ENCODE measurements at places on chromosomes 16 and 17.
A peak's percentile ranks its signal among the peaks of the same experiment; 100 is the strongest.

- no peak for DNase-seq
Observed at GRCh38 chr17:52049496-52049895, 109.0 kb downstream of the CA10 start.

- no peak for DNase-seq
Observed at GRCh38 chr16:89253548-89254287, 36.2 kb downstream of the ZNF778 start.

DNA sequence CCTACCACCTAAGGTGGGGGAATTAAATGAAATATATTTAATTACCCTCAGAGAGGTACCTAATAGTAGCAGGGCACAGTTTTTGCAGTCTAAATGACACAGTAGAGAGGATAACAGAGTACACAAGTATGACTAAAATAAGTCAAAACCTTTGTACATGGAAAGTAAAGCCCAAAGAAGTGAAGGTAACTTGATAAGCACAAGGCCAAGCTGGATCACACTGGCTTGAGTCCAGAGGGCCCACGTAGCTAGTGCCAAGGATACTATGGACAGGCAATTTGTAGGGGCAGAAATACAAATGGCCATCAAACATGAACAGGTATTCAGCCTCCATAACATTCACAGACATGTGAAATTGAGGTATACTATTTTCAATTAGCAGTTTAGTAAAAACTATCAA is 7.6 kb downstream of the MYO18A start:
- no peak for DNase-seq

DNA sequence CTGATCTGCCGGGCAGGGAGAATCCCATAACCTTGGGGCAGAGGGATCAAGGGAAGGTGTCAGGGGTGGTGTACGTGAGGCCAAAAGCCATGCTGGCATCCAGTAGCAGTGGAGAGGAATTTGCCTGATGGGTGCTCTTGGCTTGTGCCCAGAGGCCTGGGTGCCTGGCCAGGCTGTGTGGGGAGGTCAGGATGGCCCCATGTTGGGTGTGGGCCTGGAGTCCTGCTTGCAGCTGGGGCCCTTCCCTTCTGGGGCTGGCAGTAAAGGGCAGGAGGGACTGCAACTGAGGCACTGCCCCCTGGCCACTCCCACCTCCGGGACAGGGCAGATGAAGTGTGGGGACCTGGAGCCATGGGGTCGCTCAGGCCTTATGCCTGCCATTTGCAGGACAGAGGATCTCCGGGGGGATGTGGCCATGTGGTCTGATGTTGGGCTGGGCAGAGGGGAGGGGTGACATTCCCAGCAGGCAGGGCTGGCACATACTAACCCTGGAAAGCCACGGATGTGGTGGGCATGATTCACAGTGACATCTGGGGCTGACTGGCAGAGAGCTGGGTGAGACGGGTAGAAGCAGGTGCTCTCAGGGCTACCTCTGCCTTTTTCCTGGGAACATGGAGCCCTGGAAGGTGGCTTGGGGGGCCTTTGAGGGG is 3.5 kb downstream of the FMNL1 start:
- DNase-seq, result no peak

- no peak for DNase-seq
Observed at GRCh38 chr16:6484081-6484480, 848.6 kb upstream of the RBFOX1 start.

- DNase-seq, result no peak
Observed at GRCh38 chr17:82474223-82475010, 15.9 kb downstream of the NARF start.

GRCh38 chr16:72928090-72928981 is 119.6 kb downstream of the ZFHX3 start:
- no peak for DNase-seq

GRCh38 chr17:42660692-42661345 is 1.7 kb downstream of the TUBG2 start:
- no peak for DNase-seq

GRCh38 chr16:70738083-70738977 is 52.5 kb upstream of the MTSS2 start:
- no peak for DNase-seq

DNA sequence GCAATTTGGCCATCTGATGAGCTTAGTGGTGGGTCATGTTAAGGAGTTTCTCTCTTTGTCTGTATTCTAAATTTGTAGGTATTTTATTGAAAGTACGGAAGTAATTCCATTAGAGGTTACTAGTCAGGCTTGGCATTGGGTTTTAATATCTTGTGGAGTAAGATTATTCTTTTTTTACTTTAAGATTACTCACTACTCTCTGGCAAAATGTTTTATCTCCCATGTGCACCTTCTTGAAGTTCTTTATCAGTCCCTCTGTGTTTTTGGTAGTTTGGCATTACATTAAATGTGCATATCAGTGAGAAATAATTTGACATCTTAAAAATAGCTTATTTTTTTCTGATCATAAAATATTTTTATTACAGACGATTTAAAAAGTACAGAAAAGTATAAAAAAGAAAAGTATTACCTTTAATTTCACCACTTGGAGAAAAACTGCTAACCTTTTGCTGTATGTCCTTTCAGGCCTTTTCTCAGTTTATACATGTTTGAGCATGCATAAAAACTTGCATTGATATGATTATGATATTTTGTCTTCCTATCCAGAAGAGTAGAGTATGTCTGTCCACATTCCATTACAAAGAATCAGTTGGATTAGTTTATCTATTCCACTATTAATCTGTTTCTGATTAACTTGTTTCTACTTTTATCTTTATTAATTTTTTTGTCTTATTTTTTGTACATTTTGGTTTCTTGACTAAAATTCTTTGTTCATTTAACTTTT is 198.3 kb downstream of the SPECC1 start:
- DNase-seq, result no peak

DNA sequence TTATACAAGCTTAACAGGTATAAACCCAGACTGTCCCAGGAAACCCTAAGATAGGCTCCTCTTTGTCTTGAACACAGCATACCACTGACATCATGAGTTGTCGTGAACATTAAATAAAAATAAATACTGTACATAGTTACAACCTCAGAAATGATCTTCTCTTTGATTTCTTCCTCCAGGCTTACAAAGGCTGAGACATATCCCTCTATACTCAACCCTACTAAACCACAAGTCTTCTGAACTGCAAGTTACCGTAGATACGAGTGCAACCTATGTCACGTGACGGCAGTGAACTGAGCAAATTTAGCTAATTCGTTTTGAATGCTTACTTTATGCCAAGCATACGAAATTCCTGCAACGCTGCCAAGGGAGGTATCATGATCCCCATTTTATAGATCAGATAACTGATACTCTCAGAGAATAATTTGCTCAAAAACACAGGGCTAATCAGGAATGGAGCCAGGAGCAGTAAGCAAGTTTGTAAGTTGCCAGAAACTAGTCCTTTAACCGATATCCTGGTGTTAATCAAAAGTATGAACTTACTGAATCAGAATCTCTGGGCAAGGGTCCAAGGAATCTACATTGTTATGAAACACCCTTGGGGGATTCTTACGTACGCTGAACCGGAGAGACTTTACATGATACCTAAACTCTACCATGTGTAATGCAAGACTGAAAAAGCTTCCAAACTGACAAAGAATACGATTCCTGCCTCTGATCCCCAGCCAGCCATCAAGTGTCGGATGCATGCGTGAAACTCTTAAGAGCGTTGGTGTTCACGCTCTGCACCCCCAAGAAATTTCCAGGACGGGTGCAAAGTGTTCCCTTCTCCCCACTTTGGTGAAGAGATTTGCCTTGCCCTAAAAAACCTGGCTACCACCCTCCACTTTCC is 106.2 kb downstream of the XYLT1 start:
- peak; percentile 32 for DNase-seq

DNA sequence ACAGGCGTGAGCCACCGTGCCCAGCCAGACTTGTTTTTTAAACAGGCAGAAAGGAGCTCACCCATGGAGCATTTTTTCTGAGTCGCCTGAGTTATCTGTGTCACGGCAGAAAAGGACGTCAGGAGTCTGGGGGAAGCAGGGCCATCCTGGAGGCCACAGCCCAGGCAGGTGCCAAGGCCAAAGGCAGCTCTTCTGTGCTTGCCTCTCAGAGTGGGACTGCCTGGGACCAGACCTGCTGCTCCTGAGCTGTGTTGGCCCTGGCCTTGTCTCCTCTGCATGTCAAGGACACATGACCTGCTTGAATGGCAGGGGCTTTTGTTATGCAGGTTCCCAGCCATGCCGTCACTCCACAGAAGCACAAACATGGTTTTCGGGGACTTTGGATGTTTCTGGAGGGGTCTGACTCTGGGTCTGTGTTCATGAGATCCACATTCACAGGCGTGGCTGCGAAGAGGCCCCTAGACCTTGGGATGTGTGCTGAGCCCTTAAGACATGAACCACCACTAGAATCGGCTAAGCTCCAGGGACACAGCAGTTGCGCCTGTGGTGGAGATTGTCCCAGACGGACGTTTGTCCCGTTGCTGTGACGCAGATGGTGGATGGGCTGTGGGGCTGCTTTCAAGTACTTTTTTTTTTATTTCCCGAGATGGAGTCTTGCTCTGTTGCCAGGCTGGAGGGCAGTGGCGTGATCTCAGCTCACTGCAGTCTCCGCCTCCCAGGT is 33.8 kb downstream of the FOXK2 start:
- DNase-seq, result no peak

DNA sequence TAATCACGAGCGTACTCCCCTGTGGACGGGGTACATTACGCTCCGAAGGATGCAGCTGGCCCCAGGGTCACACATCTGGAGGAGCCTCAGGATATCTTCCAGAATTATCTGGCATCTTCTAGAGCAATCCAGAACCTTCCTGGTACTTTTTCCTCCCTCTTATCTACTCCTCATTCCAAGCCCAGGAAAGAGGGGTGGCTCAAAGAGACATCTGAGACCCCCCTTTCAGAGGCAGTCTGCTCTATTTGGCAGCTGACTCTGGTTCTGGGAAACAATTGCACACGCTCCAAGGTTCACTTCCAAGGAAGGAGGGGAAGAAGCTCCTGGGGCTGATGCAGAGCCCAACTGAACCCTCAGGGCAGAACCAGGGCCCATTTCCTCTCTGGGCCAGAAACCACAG is 14.9 kb downstream of the RBFOX3 start:
- DNase-seq, result no peak

Data from smooth muscle cell of the brain vasculature (primary cell).